NCI-H1092 treated with DMSO at 0.1 percent for 48 hours (cell line): ENCODE measurements at places on chromosomes 11 and 22.

DNA sequence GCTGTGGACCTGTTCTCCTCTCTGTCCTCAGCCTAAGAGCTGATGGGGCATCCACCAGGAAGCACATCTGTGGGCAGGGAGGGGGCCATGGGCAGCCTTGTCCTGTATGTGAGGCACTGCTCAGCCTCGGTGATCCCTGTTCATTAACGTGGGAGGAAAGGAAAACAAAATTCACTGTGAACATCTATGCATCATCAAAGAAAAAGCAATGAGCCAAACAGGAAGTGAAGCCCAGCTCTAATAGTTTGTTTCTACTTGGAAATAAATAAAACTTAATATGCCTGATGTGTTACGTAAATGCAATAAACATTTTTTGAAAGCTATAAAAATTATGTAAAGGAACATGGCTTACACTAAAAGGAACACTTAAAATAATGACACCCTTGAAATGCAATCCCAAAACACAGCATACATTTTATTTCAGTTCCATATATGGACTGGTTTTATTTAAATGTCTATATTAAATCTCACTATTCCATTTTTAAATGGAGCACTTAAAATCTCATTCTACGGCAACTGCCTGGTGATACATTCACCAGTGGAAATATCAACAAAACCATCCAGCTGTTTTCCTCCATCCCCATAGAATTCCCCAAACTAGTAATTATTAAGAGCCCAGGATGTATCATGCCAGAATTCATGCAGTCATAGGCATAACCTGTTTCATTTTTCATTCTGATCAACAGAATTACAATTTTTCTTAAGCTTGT, 78.3 kb downstream of the ZNF280B start:
- no peak for DNase-seq

DNA sequence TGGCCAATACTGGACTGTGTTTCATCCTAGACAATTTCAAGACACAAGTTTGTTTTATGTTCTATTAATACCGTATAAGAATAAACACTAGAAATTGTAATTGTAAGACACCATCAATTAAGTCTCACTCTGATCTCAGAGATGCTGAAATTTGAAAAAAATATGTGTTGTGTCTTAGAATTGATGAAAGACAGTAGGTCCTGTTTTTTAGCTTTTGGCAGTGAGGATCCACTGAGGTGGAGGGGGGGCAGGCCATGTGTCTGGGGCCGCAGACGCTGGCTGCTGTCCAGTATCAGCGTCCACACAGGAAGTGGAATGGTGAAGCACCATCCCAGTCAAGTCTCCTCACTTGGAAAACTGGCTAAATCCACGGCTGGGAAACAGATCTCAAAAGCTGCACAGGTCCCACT, 22.5 kb upstream of the ALG8 start:
- no peak for DNase-seq

DNA sequence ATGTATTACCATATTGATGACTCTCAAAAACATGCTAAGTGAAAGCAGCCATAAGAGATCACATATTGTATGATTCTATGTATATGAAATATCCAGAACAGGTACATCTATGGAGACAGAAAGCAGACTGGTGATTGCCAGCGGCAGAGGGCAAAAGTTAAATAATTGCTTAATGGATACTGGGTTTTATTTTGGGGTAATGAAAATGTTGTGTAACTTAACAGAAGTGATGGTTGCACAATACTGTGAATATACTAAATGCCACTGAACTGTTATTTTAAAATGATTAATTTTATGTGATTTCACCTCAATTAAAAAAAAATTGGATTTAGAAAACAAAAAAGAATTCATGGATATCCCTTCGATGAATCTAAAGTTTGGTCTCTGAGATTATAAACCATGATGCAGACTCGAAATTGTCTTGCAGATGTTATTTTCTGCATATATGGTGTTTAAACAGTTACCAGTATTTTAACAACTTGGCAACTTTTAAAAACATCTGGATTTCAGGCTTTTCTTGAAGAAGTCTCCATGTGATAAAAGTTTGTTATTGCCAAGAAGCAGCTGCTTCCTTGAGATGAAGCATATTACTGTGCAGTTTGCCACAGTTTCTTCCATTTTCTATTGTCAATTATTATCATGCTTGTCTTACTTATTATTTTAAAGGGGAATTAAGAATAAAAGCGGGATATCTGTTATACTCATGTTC, 38.1 kb downstream of the LARGE2 start:
- no peak for DNase-seq

GRCh38 chr22:43850529-43850928, 11.8 kb downstream of the SULT4A1 start:
- DNase-seq: no peak

DNA sequence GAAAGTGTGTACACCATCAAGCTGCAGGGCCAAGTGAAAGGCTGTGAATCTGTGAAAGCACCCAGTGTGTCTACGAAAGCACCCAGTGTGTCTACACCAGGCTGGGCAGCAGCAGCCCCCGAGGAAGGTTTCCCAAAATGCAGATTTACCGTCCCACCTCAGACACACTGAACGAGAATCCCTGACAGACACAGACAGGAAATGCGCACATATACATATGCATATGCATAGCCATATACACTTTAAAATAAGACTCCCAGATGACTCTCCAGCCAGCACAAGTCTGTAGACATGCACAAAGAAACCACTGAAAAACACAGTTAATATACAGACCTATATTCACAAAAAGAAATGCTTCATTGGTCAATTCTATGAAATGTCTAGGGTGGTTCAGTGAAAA, 155.5 kb upstream of the OPCML start:
- no peak for DNase-seq

DNA sequence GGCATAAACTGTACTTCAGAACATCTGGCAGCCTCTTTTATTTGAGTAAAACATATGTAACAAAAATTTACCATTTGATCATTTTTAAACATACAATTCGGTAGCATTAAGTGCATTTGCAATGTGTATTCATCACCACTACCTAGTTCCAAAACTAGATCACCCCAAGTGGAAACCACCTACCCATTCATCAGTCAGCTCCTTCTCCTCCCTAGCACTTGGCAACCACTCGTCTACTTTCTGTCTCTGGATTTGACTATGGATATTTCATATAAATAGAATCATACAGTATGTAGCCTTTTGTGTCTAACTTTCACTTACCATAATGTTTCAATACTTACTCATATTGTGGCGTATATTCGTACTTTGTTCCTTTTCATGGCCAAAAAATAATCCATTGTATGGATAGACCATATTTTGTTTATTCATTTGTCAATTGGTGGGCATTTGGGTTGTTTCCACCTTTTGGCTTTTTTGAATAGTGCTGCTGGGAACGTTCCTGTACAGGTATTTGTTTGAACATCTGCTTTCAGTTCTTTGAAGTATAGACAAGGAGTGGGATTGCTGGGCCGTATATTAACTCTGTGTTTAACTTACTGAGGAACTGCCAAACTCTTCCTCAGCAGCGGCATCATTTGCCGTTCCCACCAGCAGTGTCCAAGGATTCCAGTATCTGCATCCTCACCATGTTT, 27.2 kb upstream of the ADORA2A start:
- DNase-seq: no peak

DNA sequence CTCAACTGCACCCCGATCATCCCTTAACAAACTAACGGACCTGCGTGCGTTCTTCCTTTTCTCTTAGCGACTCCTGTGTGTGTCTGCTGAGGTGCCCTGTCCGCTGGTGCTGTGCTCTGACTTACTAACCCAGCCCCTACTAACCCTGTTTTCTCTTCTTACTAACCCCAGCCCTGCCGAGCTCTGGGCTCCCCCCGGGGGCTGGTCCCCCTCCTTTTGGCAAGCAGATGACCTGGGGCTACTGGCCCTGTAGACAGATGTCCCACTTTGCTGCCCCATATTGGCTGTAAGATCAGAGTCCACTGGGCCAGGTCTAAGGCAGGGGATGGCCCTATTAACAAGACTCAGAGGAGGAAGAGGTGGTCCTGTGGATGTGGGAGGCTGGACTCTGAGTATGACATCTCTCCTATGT, 14.7 kb downstream of the MIAT start:
- no peak for DNase-seq

GRCh38 chr11:969651-970205, 44.1 kb downstream of the AP2A2 start:
- no peak for DNase-seq
